ENCODE measurements at places on chromosomes 3 and 15. TPM values are rescaled to one million over a fixed set of nuclear protein-coding genes. Genes with fewer than 3 reads are reported as not detected.

Gene GPR160
- total RNA-seq = 2.2 TPM

Gene ARNT2
- 15.9 TPM for total RNA-seq

Gene TBC1D21
- not detected for total RNA-seq

Gene ARGFX
- total RNA-seq = not detected

Gene TMOD3
- 38.7 TPM for total RNA-seq
